ENCODE measurements at places on chromosomes 2 and 18.

DNA sequence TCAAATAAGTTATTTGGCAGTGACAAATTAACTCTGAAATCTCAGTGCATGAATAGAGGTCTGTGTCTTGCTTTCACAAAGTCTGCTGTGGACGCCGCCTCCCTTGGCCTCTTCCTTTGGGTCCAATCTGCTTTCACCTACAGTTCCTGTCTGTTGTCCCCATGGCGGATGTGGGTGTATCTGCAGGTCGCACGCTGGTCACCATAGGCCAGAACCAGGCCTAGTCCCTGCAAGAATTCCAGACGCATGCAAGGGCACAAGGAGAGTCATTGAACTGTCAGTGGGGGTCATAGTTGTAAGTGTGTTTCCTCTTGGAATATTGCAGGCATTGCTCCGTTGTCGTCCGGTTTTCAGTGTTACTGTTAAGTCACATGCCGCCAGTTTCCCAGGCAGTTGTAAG is 7.4 kb downstream of the SOCS6 start:
- DNase-seq: no peak

DNA sequence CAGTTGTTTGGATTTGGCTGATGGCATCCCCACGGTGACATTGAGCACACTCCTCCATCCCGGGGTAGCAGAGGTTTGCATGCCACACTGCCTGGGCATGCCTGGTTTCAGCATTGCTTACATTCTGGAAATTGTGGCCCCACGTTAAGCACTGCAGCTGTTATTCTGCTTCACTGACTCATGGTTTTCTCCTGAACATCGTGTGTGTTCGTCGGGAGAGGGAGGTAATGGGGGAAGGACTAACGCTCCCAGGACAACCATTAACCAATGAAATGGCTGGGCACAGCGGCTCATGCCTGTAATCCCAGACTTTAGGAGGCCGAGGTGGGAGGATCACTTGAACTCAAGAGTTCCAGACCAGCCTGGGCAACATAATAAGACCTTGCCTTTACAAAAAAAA is 28.2 kb upstream of the YWHAQ start:
- no peak for DNase-seq

- DNase-seq: no peak
Observed at GRCh38 chr2:8693157-8693821, 11.4 kb downstream of the ID2 start.

- no peak for DNase-seq
Observed at GRCh38 chr2:101473911-101474701, 806 bp downstream of the RFX8 start.

- no peak for DNase-seq
Observed at GRCh38 chr2:73239776-73240175, 5.7 kb downstream of the CCT7 start.

GRCh38 chr2:68737711-68738110 is 3.1 kb downstream of the ARHGAP25 start:
- no peak for DNase-seq

DNA sequence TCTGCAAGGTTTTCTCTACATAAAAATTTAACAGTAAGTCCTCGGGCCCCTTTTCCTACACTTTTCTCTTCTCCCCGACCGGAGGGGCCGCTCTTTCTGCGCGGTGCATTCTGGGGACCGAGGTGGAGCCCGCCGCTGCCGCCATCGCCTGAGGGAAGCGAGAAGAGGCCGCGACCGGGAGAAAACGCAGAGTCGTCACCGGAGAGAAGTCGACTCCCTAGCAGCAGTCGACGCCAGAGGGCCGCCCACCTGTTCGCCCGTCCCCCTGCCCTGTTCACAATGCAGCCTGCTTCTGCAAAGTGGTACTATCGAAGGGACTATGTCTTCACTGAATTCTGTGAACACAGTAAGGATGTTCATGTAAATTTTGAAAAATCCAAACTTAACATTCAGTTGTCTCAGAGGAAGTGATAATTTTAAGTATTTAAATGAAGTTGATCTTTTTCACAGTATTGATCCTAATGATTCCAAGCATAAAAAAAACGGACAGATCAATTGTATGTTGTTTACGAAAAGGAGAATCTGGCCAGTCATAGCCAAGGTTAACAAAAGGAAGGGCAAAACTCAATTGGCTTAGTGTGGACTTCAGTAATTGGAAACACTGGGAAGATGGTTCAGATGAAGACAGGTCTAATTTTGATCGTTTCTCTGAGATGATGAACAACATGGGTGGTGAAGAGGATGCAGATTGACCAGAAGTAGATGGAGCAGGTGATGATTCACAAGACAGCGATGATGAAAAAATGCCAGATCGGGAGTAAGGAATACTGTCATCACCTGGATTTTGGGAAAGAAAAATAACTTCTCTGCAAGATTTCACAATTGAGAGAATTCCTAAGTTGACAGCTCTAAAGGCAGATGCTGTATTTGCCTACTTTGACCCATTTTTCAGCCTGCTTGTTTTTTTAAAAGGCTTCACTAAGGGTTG is 55.8 kb downstream of the ASXL2 start:
- DNase-seq: no peak

GRCh38 chr18:25819746-25820363 is 270.6 kb downstream of the SS18 start:
- no peak for DNase-seq

DNA sequence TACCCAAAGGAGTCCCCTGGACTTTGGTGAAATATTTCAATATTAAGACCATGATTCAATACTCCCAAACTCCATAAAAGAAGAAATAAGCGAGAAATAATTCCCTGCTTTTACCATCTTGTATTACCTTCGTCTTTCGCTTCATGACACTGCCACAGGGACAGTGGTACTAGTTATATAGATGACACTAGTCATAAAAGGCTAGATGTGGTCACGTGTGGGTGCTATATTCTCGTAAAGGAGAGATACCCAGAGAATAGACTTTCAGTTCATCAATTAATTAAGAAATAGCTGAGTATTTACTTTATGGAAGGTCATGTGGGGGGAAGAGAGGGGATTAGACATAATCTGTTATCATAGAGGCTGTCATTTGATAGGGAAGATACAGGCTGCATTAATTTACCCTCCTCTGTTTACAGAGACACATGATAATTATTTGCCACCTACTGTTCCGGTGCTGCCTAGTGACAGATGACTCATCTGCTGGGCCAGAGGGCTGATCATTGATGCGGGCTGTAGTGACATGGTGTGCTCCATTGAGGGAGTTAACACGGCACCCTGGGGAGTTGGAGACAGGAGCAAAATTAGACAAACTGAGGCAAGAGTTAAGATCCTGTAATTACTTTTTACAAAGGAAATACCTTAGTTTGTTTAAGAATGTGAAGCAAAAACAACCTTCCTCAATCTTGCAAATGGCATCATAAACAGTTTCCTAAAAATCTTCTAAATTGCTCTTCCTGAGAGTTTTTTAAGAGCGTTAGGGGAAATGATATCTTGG is 78.2 kb upstream of the ITGB6 start:
- no peak for DNase-seq

DNA sequence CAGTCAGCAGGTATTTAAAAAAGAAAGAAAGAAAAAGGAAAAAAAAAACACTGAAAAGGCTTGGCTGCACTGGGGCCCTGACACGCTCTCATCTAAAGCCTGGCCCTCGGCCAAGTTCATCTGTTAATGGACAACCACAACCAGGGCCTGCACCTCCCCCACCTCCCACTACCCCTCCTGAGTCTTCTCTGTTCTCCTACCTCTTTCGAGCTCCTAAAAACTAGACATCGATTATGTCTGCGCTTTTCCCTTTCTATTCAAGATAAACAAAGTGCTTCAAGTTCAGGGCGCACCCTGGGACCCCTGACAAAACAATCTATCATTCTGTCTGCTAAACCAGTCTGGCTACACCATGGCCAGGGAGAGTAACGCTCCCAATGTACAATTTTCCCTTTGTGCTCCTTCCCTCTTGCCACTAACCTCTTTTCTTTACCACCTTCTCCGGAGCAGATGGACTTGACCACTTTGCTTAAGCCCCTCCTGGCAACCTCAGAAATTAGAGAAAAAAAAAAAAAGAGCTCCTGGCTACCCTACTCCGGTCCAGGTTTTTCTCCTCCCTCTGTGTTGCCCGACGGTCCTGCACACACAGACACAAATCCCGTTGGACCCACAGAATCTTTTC is 22.7 kb downstream of the BCL11A start:
- no peak for DNase-seq

DNA sequence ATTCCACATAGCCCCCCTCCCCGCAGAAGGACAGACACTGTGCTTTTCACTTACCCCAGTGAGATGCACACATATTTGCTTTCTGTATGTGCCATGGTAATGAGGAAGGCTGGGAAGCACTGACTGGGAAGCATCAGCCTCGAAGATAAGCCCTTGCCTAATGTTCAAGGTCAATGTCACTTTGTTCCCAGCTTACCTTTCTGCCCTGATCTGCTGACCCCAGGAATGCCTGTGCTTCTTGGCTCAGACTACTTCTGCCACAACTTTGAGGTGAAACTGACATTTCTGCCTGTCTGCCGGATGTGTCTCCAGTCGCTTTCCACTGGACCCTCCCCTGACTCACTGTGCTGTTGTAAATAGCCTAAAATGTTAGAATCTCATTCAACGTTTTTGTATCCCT is 183.8 kb downstream of the PTPRM start:
- no peak for DNase-seq

DNA sequence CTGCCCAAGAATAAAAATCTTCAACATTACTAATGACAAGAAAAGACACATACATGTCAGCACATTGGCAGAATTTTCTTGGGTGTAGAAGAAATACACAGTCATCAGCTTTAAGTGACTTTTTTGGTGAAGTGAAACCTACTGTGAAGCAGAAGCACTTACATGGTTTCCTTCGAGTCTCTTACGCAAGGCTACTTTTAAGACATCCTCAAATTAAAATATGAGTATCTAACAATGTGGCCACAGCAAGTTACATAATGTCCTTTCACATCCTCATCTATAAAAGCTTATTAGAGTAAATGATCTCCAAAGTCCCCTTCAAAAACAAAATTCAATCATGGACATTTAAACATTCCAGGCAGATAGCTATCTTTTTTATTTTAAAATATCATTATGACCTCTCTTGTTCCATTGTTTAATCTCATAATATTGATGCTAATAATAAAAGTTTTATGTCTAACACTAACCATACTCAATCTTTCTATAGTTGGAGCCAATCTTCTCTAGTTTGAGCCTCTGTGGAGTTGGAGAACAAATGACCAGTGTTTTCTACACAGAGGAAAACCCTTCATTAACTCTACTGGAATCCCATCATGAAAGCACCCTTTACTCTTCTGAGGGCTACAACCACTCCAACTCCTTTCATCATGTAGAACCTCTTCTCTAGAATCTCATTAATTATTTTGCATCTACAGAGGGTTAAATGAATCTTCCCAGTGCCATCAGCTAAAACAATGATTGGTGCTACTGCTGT is 182.2 kb upstream of the ZFP36L2 start:
- DNase-seq: no peak

DNA sequence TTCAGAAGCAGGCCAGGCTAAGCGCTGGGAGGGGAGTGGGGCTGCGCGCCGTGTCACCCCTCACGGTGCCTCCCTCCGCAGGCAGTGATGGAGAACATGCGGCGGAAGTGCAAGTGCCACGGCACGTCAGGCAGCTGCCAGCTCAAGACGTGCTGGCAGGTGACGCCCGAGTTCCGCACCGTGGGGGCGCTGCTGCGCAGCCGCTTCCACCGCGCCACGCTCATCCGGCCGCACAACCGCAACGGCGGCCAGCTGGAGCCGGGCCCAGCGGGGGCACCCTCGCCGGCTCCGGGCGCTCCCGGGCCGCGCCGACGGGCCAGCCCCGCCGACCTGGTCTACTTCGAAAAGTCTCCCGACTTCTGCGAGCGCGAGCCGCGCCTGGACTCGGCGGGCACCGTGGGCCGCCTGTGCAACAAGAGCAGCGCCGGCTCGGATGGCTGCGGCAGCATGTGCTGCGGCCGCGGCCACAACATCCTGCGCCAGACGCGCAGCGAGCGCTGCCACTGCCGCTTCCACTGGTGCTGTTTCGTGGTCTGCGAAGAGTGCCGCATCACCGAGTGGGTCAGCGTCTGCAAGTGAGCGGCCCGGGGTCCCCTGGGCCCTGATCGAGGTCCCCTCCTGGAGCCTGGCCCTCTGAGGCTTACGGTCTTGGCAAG is 12.2 kb downstream of the WNT10A start:
- no peak for DNase-seq

- no peak for DNase-seq
Observed at GRCh38 chr2:238369591-238370040, 49.3 kb downstream of the TRAF3IP1 start.

DNA sequence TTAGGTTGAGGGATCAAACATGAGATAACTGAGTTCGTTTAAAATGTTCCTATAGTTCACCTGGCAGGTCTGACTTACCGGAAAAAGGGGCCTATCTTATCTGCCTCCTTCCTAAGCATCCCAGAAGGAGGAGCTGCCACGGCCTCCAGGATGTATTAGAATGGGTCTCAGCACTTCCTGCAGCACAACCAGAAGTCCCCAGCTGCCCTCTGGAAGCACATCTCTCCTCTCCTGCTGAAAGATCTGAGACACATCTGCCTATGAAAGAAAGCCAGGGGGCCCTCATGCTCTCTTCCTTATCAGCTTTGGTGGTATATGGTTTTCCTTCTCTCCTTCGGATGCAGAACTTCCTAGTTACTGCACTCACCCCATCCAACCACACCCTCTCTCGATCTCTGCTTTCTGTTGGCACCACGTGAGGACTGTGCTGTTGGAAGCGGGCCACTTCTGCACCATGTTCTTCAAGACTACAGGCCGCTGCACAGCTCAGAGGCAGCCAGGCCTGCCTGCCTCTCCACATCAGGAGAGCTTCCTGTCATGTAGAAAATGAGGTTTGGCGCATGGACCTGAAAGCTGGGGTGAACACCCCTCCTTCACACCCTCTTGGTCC is 6.5 kb downstream of the IGFBP5 start:
- DNase-seq: no peak

DNA sequence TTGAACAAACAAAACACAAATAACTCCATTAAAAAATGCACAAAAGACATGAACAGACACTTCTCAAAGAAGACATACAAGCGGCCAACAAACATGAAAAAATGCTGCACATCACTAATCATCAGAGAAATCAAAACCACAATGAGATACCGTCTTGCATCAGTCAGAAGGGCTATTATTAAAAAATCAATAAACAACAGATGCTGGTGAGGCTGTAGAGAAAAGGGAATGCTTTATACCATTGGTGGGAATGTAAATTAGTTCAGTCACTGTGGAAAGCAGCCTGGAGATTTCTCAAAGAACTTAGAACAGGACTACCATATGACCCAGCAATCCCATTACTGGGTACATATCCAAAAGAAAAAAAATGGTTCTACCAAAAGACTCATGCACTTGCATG is 37.8 kb downstream of the GPR155 start:
- DNase-seq: no peak

DNA sequence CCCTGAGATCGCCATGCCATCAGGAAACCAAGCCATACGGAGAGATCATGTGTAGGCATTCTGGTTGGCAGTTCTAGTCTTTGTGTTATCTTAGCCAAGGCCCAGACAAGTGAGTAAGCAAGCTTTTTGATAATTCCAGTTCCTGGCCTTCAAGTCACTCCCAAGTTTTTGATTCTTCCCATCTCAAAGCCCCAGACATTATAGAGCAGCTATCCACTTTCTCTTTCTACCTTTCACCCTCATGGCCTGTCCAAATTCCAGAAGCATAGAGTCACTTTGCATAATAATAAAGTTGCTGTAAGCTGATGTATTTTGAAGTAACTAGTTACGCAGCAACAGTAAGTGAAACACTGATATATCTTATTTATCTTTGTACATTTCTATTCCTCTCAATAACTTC is 26.8 kb upstream of the IL1RL1 start:
- DNase-seq: no peak
